ENCODE measurements at places on chromosomes 16 and 17. TPM values are rescaled to one million over a fixed set of nuclear protein-coding genes. Genes with fewer than 3 reads are reported as not detected.

DNA sequence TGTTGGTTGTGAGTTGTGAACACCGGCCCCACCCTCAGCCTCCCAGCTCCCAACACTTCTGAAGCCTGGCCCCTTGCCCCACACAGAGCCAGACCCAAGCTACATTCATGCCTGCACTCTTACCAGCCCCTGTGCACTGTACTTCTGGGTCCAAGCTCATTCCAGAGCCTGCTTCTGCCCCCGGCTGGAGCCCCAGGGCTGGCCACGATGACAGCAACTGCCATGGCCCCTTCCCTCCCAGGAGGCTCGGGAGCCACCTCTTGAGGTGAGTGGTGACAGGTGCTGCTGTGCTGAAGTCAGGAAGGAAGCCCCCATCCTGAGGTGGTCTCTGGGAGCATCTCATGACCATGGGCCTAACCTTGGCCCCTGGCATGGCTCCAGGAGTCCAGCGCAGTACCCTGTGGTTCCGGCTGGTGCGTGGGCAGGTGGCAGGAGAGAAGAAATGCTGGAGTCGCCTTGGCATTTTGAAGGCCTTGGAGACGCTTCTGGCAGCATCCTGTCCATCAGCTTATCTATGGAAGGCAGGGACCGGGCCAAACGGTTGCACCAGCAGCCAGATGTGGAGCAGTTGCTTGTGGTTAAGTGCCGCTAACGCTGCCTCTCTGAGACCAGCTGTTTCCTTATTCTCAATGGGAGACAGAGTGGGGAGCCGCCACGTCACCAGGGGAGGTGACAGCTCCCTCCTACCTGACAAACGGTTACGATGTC lies 3.9 kb upstream of the CDT1 start:
- no peak for DNase-seq

DNA sequence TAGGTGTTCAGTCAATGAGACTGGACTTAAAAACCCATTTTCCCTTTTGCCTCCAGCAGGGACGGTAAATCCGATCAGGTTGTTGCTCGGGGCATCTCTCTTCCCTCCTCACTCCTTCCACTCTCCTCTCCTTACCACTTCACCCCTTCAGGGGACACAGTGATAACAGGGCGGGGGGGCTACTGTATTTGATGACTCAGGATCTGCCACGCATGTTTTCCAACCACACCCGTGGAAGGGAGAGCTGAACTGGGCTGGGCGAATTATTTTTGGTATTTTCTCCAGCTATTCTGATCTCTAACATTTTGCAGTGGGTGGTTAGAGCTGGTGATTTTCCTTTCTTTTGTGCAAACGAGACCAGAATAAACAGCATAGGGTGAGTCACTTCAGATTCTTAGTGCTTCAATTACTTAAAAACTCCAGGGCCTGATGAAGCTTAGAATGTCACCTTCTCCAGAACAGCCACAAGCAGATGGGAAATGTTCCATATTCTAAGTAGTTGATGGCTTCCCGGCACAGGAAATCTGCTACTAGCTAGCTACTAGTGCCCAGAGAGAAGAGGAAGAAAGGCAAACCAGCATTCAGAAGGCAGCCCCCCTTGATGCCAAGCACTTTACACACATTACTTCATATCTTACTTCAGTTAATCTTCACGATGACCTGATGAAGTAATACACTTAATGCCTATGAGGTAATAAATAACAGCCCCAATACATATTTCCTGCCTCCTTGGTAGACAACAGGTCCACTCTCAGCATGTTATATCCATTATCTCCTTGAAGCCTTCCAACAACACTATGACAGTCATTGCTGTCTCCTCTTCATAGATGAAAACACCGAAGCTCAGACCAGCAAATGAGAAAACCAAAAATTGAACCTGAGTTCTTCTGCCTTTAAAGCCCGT lies 74.1 kb downstream of the ASIC2 start:
- no peak for DNase-seq

GRCh38 chr17:48484850-48485249 lies 46.0 kb downstream of the HOXB1 start:
- peak; percentile 89 for DNase-seq

The GH1 gene
- total RNA-seq: not detected

DNA sequence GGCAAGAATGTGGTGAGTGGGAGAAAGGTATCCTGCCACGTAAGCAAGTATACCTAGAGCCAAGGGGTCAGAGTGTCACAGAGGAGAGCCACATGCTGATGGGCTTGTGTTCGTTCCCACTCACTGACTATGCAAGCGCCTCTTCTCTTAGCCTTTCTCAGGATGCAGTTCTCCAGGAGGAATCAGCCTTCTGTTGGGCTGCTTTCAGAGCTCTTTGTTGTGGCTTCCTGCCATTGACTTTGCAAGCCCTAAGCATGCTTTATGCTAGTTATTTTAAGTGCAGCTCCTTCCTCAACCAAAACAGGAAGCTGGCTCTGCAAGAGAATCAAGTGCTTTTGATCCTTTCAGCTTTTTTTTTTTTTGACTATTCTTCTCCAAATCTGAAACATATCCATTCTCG lies 66.6 kb downstream of the SIAH1 start:
- no peak for DNase-seq

DNA sequence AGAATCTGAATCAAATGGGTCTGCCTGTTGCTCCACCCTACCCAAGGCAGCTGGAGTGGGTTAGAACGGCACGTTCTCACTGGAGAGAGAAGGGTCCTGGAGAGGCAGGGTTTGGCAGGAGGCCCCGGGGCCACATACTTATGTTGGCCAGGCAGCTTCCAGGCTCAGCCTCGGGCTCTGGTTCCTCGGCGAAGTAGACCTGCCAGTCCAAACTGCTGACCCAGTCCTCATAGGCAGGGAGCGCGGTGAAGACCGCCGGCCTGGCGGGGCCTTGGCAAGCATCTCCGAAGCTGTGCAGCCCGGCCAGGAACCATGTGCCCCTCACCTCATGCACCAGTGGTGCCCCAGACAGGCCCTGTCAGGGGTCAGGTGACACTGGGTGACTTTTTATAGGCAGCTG lies 4.8 kb downstream of the PRSS53 start:
- DNase-seq: no peak

- peak; percentile 79 for DNase-seq
Measured at GRCh38 chr16:84511180-84511800, 6.8 kb upstream of the MEAK7 start.

- DNase-seq: peak; percentile 71
Measured at GRCh38 chr16:57341441-57342303, 16.9 kb upstream of the CCL22 start.

- peak; percentile 60 for DNase-seq
Measured at GRCh38 chr17:69414408-69415274, at the start of gene MAP2K6. MAP2K6 (plus strand) TSS chr17:69414697; CDS start chr17:69414985, 288 bp downstream.

GRCh38 chr17:78324391-78325075 lies 35.3 kb downstream of the SOCS3 start:
- DNase-seq: peak; percentile 87

The DNAH9 gene
- total RNA-seq: 0.05 TPM

The HOXB8 gene
- total RNA-seq: 13.8 TPM

- DNase-seq: no peak
Measured at GRCh38 chr16:31134625-31135534, 647 bp downstream of the PRSS8 start.

DNA sequence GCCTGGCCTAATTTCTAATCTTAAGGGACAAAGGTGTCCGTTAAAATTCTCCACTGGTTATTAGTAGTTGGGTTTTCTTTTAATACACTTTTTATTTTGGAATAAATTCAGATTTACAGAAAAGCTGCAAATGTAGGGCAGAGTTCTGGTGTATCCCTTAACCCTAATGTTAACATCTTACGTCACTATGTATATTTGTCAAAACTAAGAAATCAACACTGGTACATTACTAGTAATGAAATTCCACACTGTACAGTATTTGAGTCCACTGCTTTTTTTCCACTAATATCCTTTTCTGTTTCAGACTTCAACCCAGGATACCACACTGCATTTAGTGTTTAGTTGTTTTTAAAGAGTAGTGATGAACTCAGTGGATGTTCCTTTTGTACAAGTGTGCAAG lies 18.7 kb upstream of the KPNA2 start:
- DNase-seq: no peak

GRCh38 chr17:64591944-64592343 lies 70.2 kb downstream of the SMURF2 start:
- DNase-seq: no peak

The PRAC1 gene
- total RNA-seq: not detected

DNA sequence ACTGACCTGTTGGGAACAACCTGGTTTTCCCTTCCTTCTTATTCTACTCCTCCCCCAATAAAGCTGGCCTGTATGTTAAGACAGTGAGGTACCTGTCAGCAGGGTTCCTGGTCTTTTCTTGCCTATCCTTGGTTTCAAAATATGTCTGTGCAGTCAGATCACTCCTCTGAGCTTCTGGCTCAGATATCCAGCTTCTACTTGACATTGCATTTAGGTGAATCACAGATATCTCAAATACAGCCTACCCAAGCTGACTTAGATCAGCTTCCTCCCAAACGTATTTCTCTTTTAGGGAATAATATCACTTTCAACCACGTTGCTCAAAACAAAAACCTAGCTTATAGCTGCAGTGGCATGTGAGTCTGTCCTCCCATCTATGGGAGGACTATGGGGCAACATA lies 48.7 kb downstream of the TEX14 start:
- DNase-seq: peak; percentile 43

DNA sequence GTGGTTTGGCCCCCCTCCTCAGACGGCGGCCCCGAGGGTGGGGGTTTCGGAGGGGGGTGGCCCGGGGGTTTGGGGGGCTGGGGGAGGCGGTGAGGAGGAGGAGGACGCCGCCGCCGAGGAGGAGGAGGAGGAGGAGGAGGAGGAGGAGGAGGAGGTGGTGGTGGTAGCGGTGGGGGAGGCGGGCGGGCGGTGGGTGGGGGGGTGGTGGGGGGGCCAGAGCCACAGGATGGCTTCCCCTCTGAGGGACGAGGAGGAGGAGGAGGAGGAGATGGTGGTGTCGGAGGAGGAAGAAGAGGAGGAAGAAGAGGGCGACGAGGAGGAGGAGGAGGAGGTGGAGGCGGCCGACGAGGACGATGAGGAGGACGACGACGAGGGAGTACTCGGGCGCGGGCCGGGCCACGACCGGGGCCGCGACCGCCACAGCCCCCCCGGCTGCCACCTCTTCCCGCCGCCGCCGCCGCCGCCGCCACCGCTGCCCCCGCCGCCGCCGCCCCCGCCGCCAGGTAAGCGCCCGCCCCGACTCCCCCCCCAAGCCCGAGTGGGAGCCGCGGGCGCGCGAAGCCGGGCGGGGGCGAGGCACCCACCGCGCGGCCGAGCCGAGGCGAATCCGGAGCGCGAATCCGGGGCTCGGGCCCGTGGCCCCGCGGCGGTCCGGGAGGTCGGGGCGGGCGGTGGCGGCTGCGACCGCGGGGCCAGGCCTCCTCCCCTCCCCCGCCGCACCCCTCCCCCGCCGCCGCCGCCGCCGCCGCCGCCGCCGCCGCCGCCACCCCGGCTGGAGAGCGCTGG lies 3.8 kb upstream of the CHD3 start:
- DNase-seq: peak; percentile 16

The NPIPB9 gene
- 0.68 TPM for total RNA-seq

DNA sequence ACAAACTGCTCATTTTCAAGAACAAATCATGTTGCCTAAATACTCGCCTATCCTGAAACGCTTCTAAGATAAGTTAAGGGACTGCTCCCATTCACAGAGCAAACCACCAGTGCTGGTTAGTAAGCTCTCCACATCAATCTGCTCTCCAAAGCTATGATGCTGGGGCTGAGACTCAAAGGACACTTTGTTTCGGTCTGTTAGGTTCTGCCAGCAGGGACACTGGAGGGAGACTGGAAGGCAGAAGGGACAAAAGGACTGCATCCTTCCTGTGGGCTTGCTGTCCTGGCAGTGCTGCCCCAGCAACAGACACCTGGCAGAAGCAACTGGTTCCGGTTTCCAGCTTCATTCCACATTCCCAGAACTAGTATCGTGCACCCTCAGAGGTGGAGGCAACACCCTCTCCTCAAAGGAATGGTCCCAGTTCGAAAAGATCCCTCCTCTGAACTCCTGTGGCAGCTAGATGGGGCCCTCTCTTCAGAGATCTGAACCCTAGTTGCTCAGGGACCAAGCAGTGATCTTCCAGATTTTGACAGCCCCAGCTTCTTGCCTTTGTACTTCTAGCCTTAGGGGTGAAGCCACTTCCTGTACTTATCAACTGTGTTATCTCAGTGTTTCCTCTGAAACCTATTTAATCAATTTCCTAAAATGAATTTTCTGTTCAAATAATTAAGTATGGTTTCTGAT lies 73.4 kb upstream of the GSG1L start:
- DNase-seq: peak; percentile 22

The SLC52A1 gene
- not detected for total RNA-seq

The TERF2IP gene
- 106 TPM for total RNA-seq

The OR1F1 gene
- not detected for total RNA-seq

The GNG13 gene
- not detected for total RNA-seq

DNA sequence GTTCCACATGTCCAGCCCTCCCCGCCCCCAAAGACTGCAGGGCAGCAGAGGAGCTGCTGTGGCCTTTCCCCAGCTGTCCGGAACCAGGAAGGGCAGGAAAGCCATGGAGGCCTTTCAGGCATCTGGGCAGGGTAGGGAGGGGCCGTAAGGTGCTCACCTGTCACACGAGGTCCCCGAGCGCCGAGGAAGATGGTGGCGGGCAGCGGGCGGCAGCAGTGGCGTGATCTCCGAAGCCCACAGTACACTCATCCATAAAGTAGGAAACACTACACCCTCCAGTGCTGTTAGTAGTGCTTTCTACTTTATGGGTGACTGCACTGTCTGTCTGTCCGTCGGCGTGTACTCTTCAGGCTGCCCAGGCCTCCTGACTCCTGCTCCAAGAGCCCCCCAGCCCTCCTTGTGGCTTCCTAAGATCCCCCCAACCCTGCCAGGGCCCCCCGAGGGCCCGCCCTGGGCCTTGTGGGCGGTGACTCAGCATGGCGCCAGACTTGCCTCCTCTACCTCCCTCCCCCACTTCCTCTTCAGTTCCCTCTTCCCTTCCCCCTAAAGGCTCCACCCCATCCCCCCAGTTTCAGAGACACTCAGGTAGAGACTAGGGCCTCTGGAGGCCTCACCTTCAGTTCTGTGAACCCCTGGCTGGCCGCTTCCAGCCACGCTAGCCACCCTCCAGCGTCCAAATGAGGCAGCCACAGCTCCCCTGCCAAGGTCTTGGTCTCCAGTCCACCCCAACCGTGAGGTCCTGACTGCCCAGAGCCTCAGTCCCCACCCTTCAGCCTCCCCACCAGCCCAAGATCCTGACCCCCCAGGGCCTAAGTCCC lies 2.6 kb upstream of the TSPOAP1 start:
- no peak for DNase-seq

DNA sequence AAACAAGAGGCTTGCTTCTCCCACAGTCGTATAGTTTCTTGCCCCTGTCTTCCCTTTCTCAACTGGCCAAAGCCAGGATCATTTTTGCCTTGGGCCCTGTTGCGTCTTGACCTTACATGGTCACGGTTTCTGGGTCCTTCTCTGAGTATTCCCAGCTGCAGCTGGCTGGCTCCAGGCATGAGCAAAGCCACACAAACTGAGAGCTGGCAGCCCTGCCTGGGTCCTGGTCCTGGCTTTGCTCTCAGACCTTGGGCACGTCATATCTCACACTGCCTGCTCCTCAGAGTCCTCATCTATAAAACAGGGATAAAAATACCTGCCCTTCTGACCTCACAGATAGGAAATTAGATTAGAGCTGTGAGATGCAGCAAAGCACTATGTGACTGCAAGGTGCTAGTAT lies 277.6 kb downstream of the CBLN1 start:
- no peak for DNase-seq

- no peak for DNase-seq
Measured at GRCh38 chr17:4326608-4327007, 39.9 kb downstream of the UBE2G1 start.

The NPW gene
- 0.83 TPM for total RNA-seq

The CBLN1 gene
- total RNA-seq: not detected

The SBK1 gene
- 3.7 TPM for total RNA-seq

- DNase-seq: peak; percentile 33
Measured at GRCh38 chr17:38703742-38704605, 1.1 kb upstream of the MLLT6 start.
